ENCODE measurements at places on chromosomes 4 and X.

DNA sequence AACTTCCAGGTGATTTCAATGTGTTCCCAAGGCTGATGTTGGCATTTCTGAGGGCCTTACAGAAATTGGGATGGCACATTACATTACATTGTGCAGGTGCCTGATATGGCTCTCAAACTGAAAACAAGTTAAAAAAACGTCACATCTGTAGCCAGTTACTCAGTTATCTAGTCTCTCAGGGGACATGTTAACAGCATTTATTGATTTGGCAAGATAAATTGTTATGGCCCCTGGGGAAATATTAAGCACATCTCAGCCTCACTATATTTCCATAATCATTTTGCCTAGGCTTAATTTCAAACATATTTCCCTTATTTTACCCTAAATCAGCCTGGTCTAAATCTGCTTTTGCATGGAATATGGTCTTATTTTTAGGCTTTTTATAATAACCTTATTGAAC, 290.0 kb downstream of the IL15 start:
- DNase-seq, result no peak

DNA sequence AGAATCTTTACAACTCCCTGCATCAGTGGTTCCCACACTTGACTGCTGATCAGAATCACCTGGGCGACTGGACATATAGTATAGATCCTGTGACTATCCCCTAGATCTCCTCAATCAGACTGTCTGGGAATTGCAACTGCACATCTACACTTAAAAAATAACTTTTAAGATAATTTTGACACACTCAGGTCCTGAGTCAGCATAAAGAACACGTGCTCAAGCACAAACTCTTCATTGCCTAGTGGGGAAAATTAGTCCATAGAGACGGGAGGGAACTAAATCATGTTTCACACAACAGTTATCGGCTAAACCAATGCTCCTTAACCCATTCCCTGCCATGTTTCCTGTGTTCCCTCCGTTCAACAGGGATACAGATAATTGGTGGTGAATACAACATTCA, 243.5 kb upstream of the FGF13 start:
- no peak for DNase-seq

- no peak for DNase-seq
Measured at GRCh38 chr4:531076-531475, 32.1 kb downstream of the PIGG start.

DNA sequence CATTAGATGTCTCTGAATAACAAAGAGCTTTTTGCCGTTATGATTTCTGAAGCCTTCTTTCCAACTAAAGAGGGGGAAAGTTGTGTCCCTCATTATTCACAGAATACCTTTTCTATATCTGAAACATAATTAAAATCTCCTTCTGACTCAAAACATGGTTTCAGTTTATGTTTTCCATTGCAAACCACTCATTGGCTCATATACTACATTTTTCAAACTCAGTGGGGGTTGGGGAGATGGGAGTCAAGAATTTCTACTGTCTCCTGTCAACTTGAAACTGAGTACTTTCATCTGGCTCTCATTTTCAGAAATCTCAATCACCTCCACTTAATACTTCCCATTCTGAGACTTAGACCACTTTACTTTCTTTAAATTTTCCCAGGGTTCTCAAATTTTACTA, 1839.5 kb upstream of the PCDH10 start:
- no peak for DNase-seq

DNA sequence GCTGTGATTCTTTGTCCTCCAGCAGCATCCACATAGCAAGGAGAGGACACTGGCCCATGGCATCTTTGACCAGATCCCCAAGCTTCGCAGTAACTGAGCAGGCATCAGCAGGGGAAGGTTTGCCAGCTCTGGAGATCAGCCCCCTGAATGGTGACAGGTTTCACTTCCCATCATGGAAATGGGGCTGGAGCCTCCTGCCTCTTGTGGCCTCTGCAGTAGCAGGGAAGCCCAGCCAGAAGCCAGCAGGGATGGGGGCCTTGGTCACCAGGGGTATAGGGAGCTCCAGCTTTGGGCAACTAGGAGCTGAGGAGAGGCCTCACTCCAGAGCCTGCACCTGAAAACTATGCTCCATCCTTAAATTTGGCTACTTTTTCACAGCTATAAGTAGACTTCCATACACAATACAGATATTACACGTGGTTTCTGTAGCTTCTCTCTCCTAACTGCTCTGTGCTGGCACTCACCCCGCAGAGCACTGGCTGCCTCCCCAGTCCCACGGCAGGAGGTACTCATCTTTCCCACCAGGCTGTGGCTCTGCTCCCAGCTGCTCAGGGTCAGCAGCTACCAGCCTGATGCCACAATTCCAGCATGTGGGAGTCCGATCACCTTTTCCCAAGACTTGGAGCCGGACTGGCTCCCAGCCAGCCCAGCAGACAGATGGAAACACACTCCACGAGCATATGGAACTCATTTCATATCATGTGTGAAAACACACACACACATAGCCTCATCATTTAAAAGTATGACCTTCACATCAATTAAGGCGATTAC, 2.8 kb downstream of the TMEM271 start:
- DNase-seq, result no peak

DNA sequence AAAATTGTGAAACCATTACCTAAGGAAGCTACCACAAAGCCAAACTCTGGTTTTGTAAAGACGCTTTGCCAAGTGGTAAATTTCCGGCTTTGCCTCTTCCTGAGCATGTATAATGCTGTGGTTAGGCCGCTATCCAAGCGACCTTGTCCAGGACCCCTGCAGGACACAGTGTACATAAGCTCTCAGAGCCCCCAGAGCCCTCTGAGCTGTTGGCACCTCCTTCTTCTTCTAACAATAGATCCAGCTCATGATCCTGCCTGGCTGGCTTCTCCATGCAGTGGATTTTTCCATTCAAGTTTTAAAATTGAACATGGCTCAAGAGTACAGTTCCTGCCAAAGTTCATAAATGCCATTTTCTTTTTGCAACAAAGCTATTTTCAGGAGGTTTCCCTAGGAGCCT, 326.7 kb downstream of the MAPK10 start:
- no peak for DNase-seq

DNA sequence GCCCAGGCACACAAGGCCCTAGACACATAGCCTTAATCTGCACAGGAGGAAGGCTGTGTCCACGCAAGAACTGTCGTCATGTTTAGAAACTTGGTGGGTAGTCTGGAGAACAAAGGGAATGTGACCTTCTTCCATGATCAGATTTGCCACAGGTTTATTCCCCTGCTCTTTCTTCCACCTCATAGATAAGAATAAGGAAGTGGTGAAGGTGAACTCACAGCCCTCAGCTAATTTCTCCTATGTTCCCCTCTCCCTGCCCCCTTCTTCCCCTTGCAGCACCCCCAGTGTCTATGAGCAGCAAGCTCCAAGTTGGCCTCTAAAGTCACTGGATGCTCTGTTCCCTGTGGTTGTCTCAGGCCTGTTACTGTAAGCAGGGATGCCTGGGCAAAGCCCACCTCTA, 39.8 kb upstream of the LAS1L start:
- no peak for DNase-seq

DNA sequence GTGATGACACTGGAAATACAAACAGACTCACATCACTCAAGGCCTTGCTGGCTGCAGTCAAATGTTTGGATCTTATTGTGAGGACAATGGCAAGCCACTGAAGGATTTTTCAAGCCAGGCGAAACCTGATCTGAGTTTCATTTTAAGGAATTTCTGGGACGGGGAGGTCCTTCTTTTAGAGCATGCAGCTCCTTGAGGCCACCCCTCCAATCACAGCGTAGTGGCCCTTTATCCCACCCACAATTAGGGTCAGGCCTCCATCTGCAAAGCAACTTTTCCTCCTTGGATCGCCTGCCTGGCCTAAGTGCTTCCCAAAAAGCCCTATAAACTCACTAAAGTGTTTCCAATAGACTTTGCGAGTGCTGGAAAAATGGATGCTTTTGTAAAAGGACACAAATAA, 115.5 kb downstream of the EFHC2 start:
- DNase-seq, result no peak

DNA sequence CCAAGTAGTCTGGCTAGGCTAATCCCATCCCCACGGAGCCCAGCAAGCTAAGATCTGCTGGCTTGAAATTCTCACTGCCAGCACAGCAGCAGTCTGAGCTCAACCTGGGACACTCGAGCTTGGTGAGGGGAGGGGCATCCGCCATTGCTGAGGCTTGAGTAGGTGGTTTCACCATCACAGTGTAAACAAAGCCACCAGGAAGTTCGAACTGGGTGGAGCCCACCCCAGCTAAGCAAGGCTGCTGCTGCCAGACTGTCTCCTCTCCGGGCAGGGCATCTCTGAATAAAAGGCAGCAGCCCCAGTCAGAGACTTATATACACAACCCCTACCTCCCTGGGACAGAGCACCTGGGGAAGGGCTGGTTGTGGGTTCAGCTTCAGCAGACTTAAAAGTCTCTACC, 639.6 kb downstream of the IQCM start:
- DNase-seq, result no peak

- peak; percentile 69 for DNase-seq
Measured at GRCh38 chrX:2690856-2691542, at the start of gene CD99. CD99 (plus strand) TSS chrX:2691295; CDS start chrX:2691361, 66 bp downstream.

DNA sequence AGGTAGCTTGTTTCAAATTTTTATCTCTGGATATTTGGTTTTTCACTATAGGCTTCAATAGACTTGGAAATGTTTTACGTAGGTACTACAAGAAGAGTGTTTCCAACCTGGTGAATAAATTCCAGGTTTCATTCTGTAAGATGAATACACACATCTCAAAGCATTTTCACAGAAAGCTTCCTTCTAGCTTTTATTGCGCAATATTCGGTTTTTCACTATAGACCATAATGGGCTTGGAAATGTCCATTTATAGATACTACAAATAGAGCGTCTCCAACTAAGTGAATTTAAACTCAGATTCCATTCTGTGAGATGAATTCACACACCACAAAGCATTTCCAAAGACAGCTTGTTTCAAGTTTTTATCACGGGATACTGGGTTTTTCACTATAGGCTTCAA, 857.7 kb upstream of the HS3ST1 start:
- no peak for DNase-seq

- no peak for DNase-seq
Measured at GRCh38 chr4:165384598-165384997, 5.8 kb downstream of the CPE start.

DNA sequence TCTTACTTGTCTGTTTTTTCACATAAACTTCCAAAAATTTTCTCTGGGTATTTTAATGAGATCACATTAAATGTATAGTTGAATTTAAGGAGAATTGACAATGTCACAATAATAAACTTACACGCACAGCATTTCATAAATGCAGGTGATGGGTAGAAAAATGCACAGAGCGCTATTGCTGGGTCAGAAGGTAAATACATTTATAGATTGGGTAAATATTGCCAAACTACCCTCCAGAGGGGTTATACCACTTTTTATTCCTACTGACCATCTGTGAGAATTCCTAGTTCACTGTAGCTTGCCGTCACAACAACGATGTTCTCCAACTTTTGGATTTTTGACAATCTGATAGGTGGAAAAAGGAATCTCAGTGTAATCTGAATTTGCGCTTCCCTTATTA, 34.6 kb downstream of the ANXA5 start:
- no peak for DNase-seq

DNA sequence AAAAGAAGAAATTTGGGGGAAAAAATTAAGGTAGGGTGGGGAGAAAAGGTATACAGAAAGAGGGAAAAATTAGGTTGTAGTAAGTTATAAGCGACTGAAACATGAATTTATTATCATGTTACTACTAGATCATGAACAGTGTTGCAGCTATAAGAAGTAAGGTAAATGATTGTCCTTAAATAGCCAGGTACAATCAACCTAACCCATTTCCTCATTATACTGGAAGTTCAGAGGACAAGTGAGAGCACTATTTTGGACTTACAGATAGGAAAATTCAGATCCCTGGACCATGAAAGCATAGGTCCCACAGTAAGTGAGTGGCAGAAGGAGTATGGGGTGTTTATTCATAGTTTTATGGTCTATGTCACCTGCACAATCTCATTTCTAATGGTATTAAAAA, 23.5 kb downstream of the PIR start:
- DNase-seq, result no peak

DNA sequence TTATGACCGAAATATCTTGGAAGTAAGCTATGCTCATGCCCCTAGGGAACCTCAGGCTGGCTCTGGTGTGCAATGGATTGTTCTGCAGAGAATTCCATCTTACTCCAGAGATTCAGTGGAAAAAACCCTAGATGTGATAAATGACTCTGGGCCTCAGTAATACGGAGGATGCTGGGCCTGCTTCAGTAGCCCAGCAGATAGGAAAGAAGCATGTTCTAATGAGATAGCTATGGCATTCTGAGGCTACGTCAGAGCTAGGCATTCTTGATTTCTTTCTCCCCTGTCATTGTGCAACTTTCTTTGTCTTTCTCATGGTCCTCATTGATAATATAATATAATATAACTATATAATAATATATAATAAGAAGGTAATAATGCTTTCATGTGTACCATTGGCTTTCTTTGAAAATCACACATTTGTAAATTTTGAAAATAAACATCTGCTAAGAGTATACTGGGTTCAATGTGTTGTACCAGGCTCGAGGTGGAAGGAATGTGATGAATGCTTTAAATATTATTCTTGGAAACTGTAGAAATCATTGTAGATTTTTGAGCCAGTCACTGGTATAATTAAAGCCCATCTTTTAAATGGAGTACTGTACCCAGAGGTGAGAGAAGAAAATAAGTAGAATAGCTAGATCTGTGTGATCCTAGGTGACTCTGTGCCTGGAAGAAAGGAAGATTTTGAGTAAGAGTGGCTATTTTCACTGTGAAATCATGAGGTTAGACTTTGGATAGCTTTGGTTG, 152.0 kb downstream of the IL15 start:
- no peak for DNase-seq

DNA sequence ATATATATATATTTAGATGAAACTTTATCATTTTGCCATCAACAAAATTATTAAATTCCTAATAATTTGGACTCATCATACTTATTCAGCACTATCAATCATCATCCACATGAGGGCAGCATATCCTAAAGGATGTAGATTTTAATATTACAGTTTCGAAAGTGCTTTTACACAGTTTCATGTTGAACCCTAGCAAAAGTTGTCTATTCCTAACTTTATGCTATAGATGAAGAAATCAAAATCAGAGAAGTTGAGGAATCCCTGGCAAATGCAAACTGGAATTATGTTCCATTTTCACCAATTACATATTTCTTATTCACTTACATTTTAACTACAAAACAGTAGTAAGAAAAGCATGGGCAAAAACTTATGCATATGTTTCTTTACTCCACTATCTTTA, 36.6 kb upstream of the UGT2A1 start:
- no peak for DNase-seq

DNA sequence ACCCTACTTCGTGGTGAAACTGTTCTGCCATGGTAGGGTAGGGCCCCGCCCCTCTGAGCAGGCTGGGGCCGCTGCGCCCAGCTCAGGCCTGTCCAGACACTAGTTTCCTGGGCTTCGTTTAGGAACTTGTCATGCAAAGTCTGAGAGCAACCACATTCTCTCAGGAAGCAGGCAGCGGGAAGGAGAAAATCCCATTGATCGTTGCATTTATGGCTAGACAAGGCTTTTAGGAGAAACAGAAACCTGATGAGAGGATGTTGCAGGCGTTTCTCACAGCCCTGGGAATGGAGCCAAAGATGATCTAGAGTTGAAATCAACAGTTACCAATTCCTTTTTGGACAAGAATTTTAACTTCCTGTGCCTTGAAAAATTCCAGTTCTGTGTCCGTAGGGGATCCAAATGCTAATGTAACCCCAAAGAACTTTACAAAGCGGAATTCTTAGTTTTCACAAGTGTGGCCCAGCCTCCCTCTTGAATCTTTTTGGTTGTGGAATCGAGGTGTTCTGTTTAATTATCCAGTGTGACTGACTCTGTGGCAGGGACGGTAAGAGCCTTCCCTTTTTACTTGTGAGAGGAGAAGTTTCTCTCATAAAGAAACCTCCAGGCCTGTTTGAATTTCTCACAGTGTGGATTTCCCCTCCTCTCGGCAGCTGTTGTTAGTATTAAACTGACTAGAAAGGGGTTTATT, 4.5 kb upstream of the CXCL9 start:
- DNase-seq, result no peak

- DNase-seq, result no peak
Measured at GRCh38 chr4:23763559-23763958, 126.3 kb downstream of the PPARGC1A start.
